ENCODE measurements at places on chromosomes 5 and 9.

GRCh38 chr5:132037353-132037752 lies 23.1 kb upstream of the IL3 start:
- no peak for DNase-seq

- DNase-seq: no peak
Observed at GRCh38 chr5:110099572-110099971, 409.8 kb downstream of the MAN2A1 start.

DNA sequence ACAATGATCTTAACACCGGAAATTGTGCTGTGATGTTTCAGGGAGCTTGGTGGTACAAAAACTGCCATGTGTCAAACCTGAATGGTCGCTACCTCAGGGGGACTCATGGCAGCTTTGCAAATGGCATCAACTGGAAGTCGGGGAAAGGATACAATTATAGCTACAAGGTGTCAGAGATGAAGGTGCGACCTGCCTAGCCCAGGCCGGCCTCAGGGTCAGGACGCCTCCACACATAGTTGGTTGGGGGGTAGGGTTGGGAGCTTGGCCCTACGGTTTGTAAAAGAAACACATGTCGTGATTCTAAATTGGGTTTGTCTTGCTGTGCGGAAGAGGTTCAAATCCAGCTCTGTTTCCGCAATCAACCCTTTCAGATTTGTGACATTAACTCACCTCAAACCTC lies 6.6 kb downstream of the FCN2 start:
- DNase-seq: no peak

- DNase-seq: no peak
Observed at GRCh38 chr5:124260921-124261515, 485.4 kb downstream of the ZNF608 start.

- DNase-seq: no peak
Observed at GRCh38 chr5:39520232-39520572, 95.4 kb upstream of the DAB2 start.

- no peak for DNase-seq
Observed at GRCh38 chr9:99031994-99032393, 72.9 kb upstream of the TGFBR1 start.

GRCh38 chr5:169097374-169098326 lies 203.3 kb downstream of the SLIT3 start:
- no peak for DNase-seq

- DNase-seq: no peak
Observed at GRCh38 chr5:170159101-170159698, 53.5 kb downstream of the FOXI1 start.

- DNase-seq: no peak
Observed at GRCh38 chr5:1113332-1113690, 1.4 kb upstream of the SLC12A7 start.

DNA sequence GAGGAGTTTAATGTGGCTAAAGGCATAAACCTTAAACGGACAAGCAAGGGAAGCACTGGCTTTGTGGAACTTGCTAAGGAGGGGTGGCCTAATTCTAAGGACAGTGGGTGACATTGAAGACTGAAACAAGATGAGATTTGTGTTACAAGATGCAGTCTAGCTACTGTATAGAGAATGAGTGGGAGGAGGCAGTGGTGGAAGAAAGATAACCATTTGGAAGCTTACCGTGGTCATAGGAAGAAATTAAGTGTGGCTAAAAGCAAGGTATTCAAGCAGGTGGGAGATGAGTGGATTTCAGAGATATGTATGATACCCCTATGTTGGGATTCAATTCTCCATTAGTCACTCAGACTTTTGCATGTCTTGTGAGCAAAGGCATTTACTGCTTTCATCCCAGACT lies 4.6 kb downstream of the PAM start:
- no peak for DNase-seq

Measured in Calu3 (cell line).